Aorta (tissue), 5 donors: ENCODE measurements at places on chromosomes 16 and 17. TPM values are rescaled to one million over a fixed set of nuclear protein-coding genes. Genes with fewer than 3 reads are reported as not detected.

ZNF598 gene
- 31.0 TPM for total RNA-seq

DNA sequence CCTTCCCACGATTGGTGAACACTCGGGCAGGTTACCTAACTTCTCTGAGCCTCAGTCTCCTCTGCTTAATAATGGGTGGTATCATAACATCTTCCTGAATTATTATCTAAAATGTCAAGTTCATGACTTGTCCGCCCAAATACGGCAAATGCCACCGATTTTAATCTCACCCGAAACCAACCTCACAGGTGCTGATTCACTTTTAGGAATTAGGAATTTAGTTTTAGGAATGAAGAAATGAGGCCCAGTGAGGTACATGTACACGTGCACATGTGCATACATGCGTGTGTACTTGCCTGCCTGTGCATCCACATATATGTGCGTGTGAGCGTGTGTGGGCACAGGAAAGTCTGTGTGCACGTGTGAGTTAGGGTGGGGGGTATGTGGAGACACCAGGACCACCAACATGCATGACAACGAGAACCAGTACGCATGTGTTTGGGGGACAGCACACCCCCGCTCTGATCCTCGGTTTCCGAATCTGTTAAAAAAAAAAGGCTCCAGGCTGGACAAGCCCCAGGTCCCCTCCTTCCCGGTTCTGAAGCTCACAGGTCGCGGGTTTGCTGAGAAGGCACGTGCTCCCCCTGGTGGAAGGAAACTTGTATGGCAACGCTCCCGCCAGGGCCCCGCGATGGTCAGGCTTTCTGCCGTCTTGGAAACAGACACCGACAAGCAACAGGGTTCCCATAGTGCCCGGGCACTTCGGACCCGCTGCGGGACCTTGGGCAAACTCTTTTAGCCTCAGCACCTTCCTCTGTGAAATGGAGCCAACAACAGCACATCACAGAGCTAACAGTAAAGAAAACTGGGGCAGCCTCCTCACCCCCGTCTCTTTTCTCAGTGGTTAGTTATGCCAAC lies 219.2 kb downstream of the RBFOX3 start:
- DNase-seq: peak; percentile 92

HOXB8 gene
- 1.9 TPM for total RNA-seq

DNA sequence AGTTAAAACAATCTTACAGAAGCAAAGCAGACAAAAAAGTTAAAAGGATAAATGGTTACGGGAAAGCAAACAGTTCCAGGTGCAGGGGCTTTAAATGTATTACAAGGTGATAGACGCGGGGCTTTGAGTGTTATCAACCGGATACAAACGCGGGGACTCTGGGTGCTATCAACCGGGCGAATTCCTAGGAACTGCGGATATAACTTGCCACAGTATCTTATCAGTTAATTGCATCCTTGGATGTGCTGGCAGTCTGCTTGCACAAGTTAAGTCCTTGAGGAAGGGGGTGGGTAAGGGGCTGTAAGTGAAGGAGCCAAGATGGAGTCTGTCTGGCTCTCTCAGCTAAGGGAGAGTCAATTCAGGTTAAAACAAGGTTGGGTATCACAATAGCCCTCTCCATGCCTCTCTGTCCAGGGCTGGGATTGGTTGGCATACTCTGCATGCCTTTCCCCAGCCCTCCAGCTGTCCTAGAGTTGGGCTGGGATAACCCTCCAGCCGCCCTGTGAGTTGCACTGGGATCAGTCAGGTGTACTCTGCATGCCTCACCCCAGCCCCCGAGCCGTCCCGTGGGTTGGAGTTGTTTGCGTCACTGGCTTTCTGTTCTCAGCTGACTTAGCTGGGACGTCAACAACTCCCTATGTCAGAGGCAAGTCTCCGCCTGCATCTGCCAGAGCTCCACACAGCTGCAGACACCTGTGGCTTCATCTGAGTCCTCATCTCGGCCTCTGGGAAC lies 40.9 kb downstream of the TMEM235 start:
- DNase-seq: peak; percentile 72

DNA sequence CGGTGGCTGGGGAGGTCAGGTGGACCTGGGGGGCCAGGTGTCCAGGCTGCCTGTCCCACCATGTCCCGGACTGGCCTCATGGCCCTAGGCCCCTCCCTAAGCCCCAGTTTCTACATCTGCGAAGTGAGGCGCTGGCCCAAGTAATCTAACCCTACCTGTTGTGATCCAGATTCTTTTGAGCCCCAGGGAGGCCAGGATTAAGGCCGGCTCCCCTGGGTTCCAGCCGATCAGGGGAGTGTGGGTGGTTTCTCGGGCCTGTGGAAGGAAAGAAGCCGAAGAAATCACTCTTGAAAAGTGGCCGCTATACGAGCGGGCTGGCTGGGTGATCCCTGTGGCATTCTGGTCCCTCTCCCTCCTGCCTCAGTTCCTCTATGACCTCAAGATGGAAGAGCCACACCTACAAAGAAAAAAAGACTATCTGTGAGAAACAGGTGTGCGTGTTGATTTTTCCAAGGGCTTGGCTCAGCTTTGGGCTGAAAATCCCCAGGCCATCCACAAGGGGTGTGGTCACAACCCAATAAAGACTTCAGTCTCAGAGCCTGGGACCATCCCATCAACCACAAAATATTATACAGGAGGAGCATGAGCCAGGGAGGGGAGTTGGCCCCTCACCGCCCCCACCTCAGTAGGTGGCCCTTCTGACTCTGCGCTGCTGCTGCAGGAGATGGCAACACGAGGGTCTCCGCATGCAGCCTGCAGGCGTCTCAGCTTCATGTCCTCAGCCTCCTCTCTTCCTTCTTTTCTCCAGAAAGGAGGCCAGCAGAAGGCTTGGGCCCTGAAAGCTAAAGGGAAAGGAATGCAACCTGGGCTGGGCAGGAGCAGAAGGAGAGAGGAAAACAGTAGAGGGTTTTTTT lies 20.3 kb downstream of the GPR142 start:
- no peak for DNase-seq

DNA sequence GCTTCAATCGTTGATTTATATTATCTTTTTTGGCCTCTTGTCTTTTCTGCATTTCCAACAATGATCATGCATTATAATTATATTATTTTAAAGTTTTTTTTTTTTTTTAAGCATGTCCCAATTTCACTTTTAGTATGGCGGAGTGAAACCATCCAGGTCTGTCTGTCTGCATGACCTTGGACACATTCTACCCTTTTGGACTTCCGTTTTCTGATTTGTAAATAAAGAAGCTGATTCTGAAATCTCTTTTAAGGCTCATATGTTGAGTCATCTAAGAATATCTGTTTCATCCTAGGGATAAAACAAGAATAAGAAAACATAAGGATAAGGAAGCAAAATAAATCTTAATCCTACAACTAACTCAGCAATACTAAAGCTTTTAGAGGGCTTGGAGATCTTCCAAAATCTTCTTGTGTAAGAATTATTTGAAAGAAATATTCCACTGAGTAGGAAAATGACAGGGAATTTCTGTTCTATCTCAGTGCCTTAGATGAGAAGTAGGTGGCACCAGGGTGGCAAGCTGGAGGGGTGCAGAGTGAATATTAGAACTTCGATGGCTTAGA lies 195.7 kb upstream of the TOX3 start:
- no peak for DNase-seq

DNA sequence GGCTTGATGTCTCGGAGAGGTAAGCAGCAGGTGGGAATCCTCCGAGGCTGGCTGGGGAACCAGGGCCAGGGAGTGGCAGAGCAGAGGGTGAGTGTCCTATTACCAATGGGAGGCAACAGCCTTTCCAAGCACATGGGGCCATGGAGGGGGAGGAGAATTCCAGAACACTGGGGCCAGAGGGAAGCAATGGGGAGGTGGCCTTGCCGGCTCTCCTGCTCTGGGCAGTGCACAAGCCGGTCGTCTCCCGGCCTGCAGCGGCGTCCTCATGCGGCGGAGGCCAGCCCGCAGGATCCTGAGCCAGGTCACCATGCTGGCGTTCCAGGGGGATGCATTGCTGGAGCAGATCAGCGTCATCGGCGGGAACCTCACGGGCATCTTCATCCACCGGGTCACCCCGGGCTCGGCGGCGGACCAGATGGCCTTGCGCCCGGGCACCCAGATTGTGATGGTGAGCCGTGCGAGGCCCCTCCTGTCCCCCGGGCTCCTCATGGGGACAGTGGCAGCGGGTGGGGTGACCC lies 21.9 kb downstream of the SGSH start:
- DNase-seq: no peak

TEN1 gene
- 15.1 TPM for total RNA-seq

MILR1 gene
- 13.0 TPM for total RNA-seq

- no peak for DNase-seq
Measured at GRCh38 chr17:65066901-65067300, 10.4 kb upstream of the GNA13 start.

- DNase-seq: no peak
Measured at GRCh38 chr17:61846088-61846487, 17.2 kb downstream of the BRIP1 start.

DNA sequence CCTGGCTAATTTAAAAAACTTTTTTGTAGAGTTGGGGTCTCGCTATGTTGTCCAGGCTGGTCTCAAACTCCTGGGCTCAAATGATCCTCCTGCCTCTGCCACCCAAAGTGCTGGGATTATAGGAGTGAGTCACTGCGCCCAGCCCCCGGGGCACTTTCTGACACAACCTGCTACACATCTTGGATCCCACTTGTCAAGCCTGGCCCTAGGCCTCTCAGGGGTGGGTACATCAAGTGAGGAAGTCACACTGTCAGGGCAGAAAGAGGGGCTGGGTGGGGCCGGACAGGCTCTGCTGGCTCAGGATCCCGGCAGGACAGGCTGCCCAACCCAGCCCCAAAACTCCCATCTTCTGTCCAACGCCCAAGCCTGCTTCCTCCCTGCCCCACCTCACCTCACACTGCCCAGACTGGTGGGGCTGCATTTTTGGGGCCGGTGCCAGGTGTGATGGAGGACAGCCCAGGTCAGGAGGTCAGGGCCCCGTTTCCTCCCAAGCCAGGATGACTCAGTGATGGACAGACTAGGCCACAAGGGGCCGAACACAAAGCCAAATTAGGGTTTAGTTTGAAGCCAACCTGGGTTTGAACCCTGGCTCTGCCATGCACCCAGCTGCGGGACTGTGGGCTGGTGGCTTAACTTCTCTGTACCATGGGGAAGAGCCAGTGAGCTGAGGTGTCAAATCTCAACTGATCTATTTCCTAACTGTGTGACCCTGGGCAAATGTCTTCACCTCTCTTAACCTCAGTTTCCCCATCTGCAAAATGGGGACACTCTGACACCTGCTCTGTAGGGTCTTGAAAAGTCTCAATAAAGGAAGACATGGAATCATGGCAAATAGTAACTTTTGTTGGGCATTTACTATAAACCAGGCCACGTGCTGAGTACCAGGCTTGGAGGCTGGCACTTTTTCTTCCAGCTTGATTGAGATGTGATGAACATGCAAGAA lies 8.9 kb upstream of the PPL start:
- DNase-seq: peak; percentile 56

DNA sequence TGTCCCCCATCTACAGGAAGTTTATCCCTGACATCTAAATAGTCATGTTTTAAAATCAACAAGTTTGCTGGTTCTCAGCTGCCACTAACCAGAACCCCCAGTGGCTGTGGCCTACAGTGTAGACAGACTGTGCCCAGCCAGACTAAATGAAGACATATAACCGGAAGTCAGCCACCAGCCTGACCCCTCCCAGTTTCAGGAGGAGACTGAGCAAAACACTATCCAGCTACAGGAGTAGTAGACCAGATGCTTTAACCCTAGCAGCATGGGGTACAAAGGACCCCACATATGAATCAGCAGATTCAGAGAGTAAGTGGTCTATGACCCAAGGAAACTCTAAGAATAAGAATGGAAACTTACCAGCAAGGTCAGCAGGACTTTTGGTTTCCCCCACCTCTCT lies 83.4 kb downstream of the HIC1 start:
- peak; percentile 54 for DNase-seq

AATK gene
- total RNA-seq: 14.2 TPM

DNA sequence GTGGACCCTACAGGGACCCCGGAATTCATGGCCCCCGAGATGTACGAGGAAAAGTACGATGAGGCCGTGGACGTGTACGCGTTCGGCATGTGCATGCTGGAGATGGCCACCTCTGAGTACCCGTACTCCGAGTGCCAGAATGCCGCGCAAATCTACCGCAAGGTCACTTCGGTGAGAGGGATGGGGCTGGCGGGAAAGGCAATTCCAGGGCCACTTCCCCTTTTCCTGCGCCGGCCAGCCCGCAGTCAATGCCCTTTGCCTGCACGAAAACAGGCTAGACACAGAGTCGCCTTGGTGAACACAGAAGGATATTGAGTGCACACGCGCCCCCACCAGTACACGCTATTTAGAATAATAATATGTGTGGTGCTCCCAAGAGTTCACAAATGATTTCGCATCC lies 4.0 kb downstream of the WNK4 start:
- DNase-seq: no peak

DNA sequence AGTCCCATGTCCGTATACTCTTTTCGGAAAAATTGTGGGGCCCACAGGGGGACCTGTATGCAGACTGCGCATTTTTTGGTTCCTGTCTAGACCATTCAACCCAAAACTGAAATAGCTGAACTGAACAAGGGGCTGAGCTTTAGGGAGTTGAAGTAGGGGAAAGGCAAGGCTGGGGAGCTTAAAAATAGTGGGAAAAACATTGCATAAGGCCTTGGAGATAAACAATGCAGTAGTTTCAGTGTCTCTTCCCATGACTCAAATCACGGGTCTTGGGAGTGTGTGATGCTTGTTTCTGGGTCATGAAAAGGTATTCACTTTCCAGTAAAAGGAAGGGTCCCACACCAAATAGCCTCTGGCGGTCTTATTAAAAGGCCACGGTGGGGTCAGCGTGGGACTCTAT lies 402.8 kb upstream of the SALL1 start:
- DNase-seq: no peak

- no peak for DNase-seq
Measured at GRCh38 chr17:48012654-48013053, 24.9 kb downstream of the COPZ2 start.
